ENCODE measurements at places on chromosomes 7 and 10. TPM values are rescaled to one million over a fixed set of nuclear protein-coding genes. Genes with fewer than 3 reads are reported as not detected.

The MRPS16 gene
- total RNA-seq: 28.8 TPM

GRCh38 chr7:78052112-78052511, 253.5 kb downstream of the PHTF2 start:
- no peak for DNase-seq
- no peaks in the 10 kb centered on the region for H3K4me1 ChIP-seq
- no peaks in the 10 kb centered on the region for H3K36me3 ChIP-seq
- no peak overlapping the region for H3K4me3 ChIP-seq
- H3K27ac ChIP-seq: no peak overlapping the region

GRCh38 chr7:875051-875450, 1.3 kb upstream of the GET4 start:
- no peak overlapping the region for H3K4me3 ChIP-seq
- no peak for DNase-seq
- no peaks in the 10 kb centered on the region for H3K36me3 ChIP-seq
- peaks cover 22% of the 10 kb centered on the region for H3K4me1 ChIP-seq

DNA sequence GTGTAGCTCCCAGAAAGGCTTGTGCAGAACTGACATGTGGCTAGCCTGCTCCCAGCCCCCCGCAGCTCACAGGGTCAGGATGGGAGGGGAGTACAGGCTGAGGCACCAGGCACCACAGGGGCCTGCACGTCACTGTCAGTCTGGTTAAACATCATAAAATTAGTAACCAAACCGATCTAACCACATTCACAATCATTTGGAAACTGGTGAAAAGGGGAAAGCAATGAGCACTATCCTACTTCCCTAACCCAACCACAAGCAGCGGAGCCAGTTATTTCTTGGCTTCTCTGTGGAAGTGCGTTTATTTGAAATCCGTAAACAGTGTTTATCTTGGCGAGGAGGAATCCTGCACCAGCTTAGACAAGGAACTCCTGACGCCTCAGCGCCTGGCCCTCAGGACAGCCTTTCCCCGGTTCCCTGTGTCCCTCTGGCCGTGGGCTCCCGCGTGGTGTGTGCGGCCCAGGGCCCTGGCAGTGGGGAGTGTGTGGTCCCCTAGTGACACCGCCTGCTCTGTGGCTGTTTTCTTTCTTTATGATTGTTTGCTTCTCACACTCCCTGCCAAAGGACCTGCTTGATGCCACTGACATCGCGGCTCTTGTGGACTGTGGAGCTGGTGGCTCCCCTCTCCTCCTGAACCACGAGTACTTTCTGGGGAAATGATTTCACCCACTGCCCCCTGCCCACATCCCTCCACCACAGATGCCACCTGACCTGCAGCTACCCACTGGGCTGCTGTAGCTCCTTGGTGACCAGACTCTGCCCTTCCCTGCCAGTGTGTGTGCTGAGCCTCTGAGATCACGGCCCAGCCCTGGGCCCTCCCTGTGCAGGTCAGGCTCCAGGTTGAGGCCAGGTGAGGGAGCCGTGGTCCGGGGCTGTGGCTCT, 38.0 kb downstream of the INPP5A start:
- H3K4me3 ChIP-seq: no peak overlapping the region
- no peaks in the 10 kb centered on the region for H3K27me3 ChIP-seq
- no peak for DNase-seq
- H3K27ac ChIP-seq: no peak overlapping the region
- H3K4me1 ChIP-seq: peaks cover 28% of the 10 kb centered on the region

DNA sequence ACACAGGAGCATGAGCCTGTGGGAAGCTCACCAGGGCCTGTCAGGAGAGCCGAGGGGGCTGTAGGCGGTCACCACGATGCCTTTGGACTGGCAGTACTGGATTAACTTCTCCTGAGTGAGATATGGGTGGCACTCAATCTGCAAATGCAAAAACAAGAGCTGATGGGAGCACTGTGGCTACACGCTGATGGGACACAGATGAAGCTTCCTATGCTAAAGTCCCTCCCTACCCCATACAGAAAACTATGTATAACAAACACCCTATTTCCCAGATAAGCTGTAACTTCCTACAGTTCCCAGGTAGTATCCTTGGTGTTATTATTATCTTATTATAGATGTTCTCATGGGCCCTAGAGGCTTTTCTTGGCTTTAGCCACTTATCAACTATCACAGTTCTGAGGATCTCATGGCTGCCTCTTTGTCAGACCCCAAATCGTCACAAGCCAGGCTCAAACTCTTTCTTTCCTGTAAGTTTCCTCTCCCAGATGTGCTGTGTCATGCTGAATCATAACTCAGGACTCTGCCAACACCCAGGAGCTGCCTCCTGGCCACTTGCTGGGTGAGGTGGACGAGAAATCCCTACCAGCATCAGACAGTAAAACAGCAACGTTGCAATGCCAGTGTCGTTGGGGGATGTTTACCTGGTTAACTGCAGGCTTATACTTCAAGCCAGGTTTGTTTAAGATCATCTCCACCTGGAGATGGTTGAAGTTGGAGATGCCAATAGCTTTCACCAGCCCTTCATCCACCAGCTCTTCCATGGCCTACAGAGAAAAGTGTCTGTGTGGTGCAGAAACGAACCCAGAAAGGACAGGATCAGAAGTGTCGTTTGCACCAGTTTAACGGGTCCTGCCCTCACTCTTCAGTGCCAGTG, 10.3 kb downstream of the AKR1B1 start:
- no peaks in the 10 kb centered on the region for H3K27me3 ChIP-seq
- peaks cover 4% of the 10 kb centered on the region for H3K4me1 ChIP-seq
- H3K36me3 ChIP-seq: no peaks in the 10 kb centered on the region

The BTBD16 gene
- not detected for total RNA-seq

DNA sequence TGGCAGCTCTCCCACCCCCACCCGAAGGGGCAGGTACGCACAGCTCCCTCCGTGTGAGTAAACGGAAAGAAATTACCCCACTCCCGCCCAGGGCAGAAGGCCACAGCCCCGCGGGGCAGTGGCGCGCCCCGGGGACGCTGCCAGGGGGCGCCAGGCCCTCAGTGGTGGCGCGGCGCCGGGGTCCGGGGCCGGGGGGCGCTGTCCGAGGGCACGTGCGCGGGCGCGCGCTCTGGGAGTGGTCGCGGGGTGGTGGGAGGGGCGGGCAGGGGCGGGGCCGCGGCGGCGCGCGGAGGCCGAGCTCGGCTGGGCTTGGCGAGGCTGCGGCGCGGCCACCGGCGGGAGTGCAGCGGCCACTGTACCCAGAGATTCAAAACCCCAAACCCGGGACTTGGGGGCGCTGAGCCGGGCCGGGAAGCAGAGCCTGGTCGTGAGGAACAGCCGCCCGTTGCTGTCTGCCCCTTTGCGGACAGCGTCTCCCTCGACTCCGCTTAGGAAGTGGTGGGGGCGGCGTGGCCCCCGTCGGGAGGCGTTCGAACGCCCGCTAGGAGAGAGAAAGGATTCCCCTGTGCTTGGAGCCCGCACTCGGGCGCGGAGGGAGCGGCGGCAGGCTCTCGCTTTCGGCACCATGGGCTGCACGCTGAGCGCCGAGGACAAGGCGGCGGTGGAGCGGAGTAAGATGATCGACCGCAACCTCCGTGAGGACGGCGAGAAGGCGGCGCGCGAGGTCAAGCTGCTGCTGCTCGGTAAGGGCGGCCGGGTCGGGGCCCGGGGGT, at the start of gene GNAI1:
Gene GNAI1, plus strand, starts transcription at position 296 of the 773 bp plus-strand sequence. Its CDS starts 330 bp downstream, at position 626.
- peak within 1 kb of the TSS; percentile 91 for H3K4me3 ChIP-seq
- no peaks in the 10 kb centered on the region for H3K36me3 ChIP-seq
- peak; percentile 86 for DNase-seq
- H3K4me1 ChIP-seq: peaks cover 1% of the 10 kb centered on the region

The JAKMIP3 gene
- 0.57 TPM for total RNA-seq

The SPDYE8 gene
- not detected for total RNA-seq

DNA sequence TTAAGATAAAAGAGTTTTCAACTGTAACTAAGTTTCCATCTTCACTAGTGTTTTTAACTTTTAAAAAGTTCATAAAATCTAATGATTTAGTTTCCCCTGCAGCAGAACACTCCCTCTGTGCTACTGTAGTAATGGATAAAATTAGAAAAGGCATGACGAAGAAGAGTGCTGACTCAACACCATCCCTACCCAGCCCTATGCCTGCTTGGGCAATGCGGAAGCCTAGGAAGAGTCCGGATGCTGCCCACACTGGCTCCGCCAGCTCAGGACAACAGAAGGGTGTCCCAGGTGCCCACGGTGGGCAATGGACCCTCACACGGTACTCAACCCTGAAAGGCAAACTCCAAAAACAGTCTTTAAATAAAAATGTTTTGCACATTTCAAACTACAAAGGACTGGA, 118.2 kb downstream of the LARP4B start:
- no peaks in the 10 kb centered on the region for H3K27me3 ChIP-seq
- DNase-seq: no peak
- H3K4me1 ChIP-seq: no peaks in the 10 kb centered on the region
- no peaks in the 10 kb centered on the region for H3K36me3 ChIP-seq
- no peak overlapping the region for H3K27ac ChIP-seq

The DYDC1 gene
- 0.33 TPM for total RNA-seq

DNA sequence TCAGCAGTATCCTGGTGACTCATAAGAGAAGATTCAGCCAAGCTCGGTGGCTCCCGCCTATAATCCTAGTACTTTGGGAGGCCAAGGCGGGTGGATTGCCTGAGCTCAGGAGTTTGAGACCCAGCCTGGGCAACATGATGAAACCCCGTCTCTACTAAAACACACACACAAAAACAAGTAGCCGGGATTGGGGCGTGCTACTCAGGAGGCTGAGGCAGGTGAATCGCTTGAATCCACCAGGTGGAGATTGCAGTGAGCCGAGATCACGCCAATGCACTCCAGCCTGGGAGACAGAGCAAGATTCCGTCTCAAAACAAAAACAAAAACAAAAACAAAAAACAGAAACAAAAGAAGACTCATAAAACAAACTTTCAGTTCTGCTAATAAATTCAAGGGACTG, 551.1 kb upstream of the POT1 start:
- H3K4me1 ChIP-seq: no peaks in the 10 kb centered on the region
- H3K27ac ChIP-seq: no peak overlapping the region
- DNase-seq: no peak
- no peaks in the 10 kb centered on the region for H3K36me3 ChIP-seq
- H3K4me3 ChIP-seq: no peak overlapping the region
- no peaks in the 10 kb centered on the region for H3K27me3 ChIP-seq

The SPDYE9 gene
- 3.7 TPM for total RNA-seq

DNA sequence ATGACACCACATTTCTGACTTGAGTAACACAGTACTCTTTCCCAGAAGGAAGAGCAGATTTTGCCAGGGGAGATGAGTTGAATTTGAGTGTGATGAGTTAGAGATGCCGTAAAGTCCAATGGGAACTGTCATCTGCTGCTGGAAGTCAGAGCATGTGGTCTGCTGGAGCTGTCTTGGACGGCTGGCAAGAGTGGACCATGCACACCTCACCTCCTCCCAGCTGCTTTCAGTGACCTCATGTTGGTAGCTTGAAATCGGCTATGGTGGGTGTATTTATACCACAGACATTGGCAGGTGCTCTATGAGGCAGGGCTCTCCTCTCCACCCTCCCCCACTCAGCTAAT, 82.3 kb downstream of the COL13A1 start:
- no peaks in the 10 kb centered on the region for H3K27me3 ChIP-seq
- no peak overlapping the region for H3K27ac ChIP-seq
- H3K4me1 ChIP-seq: peaks cover 4% of the 10 kb centered on the region
- DNase-seq: no peak
- H3K4me3 ChIP-seq: no peak overlapping the region
- no peaks in the 10 kb centered on the region for H3K36me3 ChIP-seq

The TEX47 gene
- not detected for total RNA-seq

DNA sequence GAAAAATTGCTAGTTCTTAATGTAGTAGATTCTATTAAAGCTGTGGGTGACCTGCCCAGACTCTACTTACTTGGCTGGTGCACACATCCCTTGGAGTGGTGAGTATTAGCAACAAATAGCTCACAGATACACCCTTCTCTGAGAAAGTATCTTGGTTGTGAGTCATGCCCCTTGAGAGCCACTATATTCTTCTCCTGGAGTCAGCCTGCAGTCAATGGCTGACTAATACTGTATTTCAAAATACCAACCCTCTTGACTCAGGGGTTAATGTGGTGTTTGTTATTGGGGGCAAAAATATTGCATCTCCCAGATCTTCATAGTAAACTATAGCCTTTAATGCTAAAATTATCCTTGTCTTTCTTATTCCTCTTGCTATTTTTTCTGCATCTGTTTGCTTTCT, 354.9 kb downstream of the BMPER start:
- no peaks in the 10 kb centered on the region for H3K27me3 ChIP-seq
- H3K4me3 ChIP-seq: no peak overlapping the region
- no peaks in the 10 kb centered on the region for H3K4me1 ChIP-seq
- H3K27ac ChIP-seq: no peak overlapping the region

GRCh38 chr7:80146545-80147182, 12.0 kb downstream of the GNAI1 start:
- H3K4me1 ChIP-seq: peaks cover 7% of the 10 kb centered on the region
- no peaks in the 10 kb centered on the region for H3K36me3 ChIP-seq
- no peak overlapping the region for H3K4me3 ChIP-seq
- H3K27me3 ChIP-seq: no peaks in the 10 kb centered on the region

The RTKN2 gene
- 0.17 TPM for total RNA-seq

- H3K27me3 ChIP-seq: no peaks in the 10 kb centered on the region
- no peaks in the 10 kb centered on the region for H3K4me1 ChIP-seq
- DNase-seq: no peak
These were observed 1064.9 kb downstream of the NXPH1 start for GRCh38 chr7:9498303-9498702.

- H3K27me3 ChIP-seq: no peaks in the 10 kb centered on the region
- peaks cover 6% of the 10 kb centered on the region for H3K4me1 ChIP-seq
- H3K4me3 ChIP-seq: no peak overlapping the region
These were observed 21.6 kb upstream of the LIMK1 start for GRCh38 chr7:74061840-74062539.

DNA sequence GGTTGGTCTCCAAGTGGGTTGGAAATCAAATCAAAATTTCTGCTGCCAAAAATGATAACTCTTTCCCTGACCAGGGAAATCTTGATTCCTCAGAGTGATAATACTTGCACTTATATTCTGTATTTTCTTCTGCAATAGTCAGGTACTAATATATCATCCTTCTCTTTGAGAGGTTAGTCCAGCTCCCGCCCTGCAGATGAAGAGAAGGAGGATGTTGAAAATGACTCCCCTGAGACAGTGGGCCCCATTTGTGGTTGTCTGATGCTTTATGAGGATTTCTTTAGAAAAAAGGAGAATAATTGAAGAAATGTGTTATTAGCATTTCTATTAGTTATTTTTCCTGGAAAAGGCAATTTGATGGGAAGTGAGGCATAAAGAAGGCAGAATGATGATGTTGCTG, 213.0 kb downstream of the SEC23IP start:
- H3K27me3 ChIP-seq: no peaks in the 10 kb centered on the region
- no peak overlapping the region for H3K27ac ChIP-seq
- no peak for DNase-seq
- no peaks in the 10 kb centered on the region for H3K36me3 ChIP-seq
- no peaks in the 10 kb centered on the region for H3K4me1 ChIP-seq
- no peak overlapping the region for H3K4me3 ChIP-seq

GRCh38 chr7:12741951-12742575, 54.6 kb downstream of the ARL4A start:
- H3K36me3 ChIP-seq: no peaks in the 10 kb centered on the region
- no peak overlapping the region for H3K27ac ChIP-seq
- no peaks in the 10 kb centered on the region for H3K27me3 ChIP-seq

The TRIL gene
- total RNA-seq: 2.0 TPM

- no peak for DNase-seq
- no peak overlapping the region for H3K27ac ChIP-seq
- H3K36me3 ChIP-seq: no peaks in the 10 kb centered on the region
These were observed 39.8 kb upstream of the MSRB2 start for GRCh38 chr10:23055424-23056185.

The NRCAM gene
- total RNA-seq: 0.61 TPM

- no peaks in the 10 kb centered on the region for H3K36me3 ChIP-seq
- no peak overlapping the region for H3K27ac ChIP-seq
- H3K4me1 ChIP-seq: peaks cover 6% of the 10 kb centered on the region
- no peak overlapping the region for H3K4me3 ChIP-seq
- no peaks in the 10 kb centered on the region for H3K27me3 ChIP-seq
These were observed 100.0 kb downstream of the AUTS2 start for GRCh38 chr7:69698109-69698825.

The OPN1SW gene
- not detected for total RNA-seq
